ENCODE measurements at places on chromosomes 13 and 19.

DNA sequence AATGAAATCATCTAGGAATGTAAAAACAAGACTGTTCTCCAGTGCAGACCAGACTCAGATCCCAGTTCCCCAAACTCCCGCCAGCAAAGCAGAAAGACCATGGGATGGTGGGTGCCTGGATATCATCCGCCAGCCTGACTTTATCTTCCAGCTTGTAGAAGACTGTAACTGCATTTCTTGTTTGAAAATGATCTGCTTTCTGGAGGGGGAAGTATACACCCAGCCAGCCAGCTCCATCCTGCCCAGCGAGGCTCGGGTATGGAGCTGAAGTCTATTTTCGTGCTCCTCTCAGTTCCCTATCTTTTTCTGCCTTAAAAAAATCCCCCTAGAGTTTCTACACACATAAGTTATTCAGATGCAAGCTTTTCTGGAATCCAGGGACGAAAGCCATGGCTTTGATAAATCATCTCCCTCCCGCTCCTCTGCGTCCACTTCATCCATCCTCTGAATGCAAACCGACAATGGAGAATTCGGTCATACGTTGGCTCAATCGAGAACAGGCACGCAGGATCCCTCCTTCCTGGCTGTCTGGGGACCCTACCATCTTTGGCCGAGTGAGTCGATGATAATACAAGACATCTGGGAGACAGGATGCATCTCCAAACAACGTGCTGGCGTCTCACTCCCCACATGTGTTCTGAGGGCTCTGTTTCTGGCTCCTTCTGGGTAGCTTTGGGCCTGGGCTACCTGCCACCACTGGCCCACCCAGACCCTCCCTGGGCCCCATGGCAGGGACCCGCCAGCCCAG is 31.2 kb downstream of the CEBPG start:
- no peak for DNase-seq

DNA sequence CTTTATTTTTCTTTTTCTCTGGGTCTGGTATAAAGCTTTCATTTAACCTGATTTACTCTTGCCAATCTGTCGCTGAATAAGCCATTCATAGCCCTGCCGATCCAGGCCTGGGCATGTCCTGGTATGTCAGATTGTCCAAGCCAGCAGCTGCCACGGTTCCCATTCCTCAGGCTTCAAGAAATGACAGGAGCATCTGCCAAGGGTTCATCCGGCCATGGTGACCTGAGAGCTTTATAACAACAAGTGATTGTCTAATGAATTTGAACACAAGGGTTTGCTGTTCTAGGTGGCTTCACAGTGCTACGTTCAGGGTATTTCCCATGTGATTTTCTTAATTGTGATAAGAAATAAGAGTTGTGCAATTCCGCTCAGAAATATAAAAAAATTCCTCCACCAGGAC is 20.0 kb downstream of the PNMA8A start:
- DNase-seq, result no peak

GRCh38 chr19:45782162-45782691 is at the start of gene DMPK:
Gene DMPK (minus strand): TSS chr19:45782490. CDS start chr19:45782352, 138 bp downstream.
- DNase-seq, result no peak

- DNase-seq, result no peak
Measured at GRCh38 chr19:29908963-29909944, 32.8 kb upstream of the URI1 start.

- DNase-seq, result no peak
Measured at GRCh38 chr19:17243211-17243829, 2.4 kb downstream of the NR2F6 start.

- no peak for DNase-seq
Measured at GRCh38 chr19:45462174-45462573, 5.6 kb upstream of the FOSB start.

- no peak for DNase-seq
Measured at GRCh38 chr13:23477101-23477500, 43.6 kb upstream of the SACS start.

- peak; percentile 46 for DNase-seq
Measured at GRCh38 chr13:30340331-30341250, 33.2 kb upstream of the KATNAL1 start.

- no peak for DNase-seq
Measured at GRCh38 chr13:108193806-108194205, 21.5 kb downstream of the LIG4 start.

DNA sequence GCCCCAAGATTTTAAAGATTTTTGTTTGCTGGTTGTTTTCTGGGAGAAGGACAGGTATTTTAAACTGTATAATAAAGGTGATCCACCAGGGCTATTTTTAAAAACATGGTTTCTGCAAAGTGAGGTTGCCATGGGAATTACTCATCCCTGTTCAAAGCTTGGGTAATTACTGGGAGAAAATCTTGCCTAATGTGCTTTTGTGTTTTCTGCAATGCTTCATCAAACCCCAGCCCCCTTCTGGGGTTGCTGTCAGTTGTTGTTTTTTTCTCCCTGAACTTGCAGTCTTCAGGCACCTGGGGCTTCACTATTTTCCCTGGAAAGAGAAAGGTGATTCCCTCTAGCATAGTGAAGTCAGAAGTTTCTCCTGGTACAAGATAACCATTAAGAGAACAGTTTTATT is 277.2 kb downstream of the NALCN start:
- no peak for DNase-seq

- DNase-seq, result no peak
Measured at GRCh38 chr19:19004144-19004543, 29.2 kb downstream of the SUGP2 start.

DNA sequence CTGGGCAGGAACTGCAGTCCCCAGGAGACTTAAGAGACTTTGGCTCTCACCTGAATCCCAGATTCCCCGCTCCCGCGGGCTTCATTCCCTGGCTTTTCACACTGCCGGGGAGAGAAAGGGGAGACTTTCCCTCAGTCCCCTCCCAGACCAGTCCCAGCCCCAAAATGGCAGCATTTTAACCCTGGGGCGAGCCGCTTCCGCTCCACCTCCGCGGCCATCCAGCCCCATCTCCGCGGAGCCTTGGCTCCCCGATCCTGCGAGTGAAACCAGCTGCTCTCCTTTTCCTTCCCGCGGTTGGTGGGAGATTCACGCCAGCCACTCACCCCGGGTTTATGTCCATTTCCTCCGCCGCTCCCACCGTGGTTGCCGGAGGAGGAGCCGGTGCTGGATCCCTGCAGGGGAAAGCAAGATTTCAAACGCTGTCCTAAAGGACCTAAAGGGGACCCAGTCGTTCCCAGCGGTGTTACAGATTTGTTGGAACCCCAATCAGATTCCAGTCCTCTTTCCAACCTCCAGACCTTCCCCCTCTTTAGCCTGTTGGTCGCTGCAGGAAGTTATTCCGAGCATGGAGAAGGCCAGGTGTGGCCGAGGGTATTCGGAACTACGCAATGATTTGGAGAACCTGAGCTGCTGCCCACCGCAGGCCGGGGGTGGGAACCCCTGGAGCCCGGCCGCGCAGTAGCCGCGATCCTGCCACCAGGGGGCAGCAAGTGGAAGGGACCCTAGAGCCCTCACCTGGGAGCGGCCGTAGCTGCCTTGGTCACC is 3.4 kb downstream of the DMKN start:
- no peak for DNase-seq

- DNase-seq, result no peak
Measured at GRCh38 chr13:109784590-109785140, 1.7 kb downstream of the IRS2 start.

GRCh38 chr13:111584101-111584672 is 263.7 kb downstream of the TEX29 start:
- no peak for DNase-seq

- DNase-seq, result no peak
Measured at GRCh38 chr19:10412257-10412977, 7.9 kb upstream of the PDE4A start.

DNA sequence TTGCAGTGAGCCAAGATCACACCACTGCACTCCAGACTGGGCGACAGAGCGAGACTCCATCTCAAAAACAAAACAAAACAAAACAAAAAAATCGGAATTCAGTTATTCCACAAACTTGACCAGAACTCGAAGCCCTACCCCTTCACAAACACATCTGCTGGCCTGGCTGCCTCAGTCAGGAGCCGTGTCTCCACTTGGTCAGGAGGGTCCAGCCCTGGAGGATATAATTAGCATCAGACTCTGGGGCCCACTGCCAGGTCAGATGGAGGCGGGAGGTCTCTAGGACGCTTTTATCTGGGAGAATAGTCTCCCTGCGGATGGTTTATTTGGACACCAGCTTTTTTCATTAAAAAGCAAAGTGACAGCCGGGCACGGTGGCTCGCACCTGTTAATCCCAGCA is 8.0 kb downstream of the ELL start:
- DNase-seq, result no peak

DNA sequence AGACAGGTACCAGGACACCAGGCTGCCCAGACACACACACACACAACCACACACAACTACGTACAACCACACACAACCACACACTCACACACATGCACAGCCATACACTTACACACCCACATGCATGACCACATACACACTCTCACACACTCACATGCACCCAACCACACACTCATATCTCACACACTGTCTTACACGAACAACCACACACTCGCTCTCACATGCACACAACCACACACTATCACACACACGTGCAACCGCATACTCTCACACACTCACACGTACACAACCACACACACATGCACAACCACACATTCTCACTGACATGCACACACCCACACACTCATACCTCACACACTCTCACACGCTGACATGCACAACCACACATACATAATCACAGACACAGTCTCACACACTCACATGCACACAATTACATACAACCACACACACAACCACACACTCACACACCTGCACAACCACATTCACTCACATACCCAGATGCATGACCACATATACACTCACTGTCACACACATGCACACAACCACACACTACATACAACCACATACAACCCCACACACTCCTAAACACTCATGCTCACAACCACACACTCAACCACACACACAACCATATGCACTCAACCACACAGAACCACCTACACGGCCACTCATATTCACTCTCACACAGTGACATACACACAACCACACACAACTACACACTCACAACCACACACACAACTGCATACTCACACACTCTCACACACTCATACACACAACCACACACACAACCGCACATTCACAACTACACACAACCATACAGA is 7.6 kb upstream of the SLC7A10 start:
- DNase-seq, result no peak

DNA sequence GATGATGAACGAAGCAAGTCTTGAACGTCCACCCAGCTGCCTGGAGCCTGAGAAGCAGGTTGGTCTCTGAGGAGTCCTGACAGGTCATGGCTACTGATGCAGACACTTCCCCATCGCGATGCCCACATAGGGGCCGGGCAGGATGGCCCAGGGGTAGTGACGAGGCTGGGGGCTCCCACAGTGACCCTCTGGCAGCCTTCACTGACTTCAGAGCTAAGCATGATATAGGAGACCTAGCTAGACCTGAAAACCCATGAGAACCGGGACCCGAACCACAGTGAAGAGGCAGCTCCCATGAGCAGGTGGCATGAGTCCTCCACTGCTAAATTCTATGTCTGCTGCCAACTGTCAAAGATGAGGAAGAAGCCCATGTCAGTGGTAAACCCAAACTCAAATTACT is 91.7 kb downstream of the RNASEH2B start:
- DNase-seq, result no peak

- DNase-seq, result peak; percentile 20
Measured at GRCh38 chr19:34120846-34121639, 51.3 kb upstream of the LSM14A start.

- no peak for DNase-seq
Measured at GRCh38 chr13:99516153-99516929, 15.1 kb downstream of the TM9SF2 start.

DNA sequence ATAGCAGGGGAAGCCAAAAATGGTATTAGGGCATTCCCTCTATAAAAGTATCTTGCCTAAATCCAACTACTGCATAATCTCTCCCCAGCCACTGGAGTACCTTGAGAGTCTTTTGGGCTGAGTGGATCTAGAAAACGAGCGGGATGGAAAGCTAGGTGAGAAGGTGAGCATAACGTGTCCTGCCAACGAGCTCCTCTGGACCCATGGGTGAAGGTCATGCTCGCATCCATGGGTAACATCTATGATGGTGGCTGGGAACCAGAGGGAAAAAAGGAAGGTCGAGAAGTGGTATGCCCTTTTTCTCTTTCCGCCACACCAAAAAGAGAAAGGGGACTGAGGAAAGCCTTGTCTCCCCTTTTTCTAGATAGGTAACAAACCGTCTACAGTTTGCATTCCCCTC is 63.0 kb downstream of the ZNF208 start:
- no peak for DNase-seq

- DNase-seq, result no peak
Measured at GRCh38 chr13:113962975-113963374, 10.9 kb downstream of the C13orf46 start.

- no peak for DNase-seq
Measured at GRCh38 chr13:51995677-51996551, 15.3 kb downstream of the ATP7B start.

- DNase-seq, result no peak
Measured at GRCh38 chr19:28044477-28044876, 1168.5 kb downstream of the UQCRFS1 start.

DNA sequence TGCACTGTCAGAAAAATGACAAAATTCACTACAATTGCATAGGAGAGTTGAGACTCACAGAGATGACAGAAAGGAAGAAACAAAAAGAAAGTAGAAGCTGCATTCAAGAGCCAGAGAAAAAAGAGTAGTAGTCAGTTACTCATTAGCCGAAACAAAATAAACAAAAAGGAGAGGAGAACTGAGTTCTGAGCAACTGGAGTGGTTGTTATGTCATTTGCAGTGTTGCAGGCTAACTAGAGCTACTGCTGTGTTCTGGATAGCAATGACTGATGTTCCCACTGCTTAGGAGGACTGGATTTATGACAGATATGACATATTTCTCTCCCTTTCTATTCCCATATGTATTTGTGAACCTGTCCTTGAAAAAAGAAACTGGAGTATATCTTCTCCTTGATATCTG is 482.6 kb downstream of the RFC3 start:
- DNase-seq, result no peak

DNA sequence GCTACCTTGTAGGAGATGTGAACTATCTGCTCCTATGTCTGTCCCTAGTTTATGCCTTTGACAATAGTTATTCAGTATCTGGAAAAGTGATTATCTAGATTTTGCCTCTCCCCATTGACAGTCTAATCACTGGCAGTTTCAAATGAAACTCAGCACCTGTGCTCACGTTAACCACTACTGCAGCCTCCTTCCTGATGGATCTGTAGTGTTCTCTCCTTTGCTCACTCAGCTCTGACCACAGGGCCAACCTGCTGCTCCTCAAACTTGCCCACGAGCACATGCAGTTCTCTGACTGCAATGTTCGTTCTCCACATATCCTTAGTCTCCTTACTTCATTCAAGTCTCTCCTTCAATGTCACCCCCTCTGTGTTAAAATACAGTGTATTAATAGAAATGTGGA is 230.1 kb downstream of the NHLRC3 start:
- no peak for DNase-seq

DNA sequence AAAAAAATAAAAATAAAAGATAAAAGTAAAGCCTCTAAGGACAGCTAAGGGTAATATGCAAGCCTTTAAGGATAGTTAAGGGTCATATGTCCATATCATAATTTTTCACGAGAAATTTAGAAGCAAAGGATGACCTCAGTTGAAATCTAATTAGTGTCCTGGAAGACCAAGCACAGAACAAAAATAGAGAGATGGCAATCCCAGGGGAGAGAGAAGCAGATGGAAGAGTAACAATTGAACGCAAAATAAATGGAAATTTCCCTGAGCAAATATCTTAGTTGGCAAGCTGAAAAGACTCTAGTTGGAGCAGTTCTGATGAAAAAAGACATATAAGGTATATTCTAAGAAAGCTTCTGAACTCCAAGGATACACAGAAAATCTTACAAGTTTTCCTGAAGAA is 275.4 kb downstream of the NALCN start:
- no peak for DNase-seq
